Head of caudate nucleus (tissue), 42 donors: ENCODE measurements at places on chromosomes 5 and 9.

DNA sequence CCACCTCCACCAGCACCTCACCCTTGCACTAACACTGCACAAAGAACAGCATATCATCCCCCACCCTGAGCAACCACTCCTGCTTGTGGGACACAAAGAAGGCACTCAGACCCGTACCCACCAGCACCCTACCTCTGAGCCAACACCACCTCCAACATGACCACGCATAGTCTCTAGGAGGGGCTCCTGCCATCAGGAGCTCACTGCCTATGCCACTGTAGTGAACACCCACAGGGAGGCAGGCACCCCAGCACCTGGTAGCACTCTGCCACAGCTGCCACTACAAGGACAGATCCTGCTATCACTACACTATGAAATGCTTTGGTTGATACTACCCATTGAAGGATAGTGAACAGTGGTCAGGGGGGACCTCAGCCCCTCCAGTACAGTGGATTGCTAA, 395.6 kb upstream of the GRAMD2B start:
- no peak for DNase-seq

DNA sequence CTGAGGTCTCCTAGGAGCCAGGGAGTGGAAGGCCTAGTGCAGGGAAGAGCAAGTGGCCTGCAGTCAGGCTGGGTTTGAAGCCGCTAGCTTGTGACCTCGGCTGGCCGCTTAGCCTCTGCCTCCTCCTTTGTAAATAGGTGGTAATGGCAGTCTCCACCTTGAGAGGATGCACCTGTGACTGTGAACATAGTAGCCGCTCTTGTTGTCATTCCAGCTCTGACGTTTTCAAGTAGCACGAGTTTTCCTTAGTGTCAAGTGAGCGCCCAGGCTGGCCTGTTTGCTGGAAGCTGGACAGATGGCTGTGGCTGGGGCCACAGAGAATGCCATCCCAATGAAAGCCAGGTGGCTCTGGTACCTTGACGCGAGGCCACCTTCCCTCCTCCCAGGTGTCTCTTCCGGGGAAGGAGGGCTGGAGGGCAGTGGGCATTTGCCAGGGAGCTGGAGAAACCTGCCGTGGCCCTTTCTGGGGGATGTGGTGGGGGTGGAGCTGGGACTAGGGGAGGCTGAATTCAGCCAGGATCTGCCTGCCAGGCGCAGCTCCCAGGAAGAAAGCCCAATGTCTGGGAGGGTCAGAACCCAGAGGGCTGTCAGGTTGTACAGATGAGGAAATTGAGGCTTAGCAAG, 2.5 kb downstream of the ASS1 start:
- DNase-seq = no peak

DNA sequence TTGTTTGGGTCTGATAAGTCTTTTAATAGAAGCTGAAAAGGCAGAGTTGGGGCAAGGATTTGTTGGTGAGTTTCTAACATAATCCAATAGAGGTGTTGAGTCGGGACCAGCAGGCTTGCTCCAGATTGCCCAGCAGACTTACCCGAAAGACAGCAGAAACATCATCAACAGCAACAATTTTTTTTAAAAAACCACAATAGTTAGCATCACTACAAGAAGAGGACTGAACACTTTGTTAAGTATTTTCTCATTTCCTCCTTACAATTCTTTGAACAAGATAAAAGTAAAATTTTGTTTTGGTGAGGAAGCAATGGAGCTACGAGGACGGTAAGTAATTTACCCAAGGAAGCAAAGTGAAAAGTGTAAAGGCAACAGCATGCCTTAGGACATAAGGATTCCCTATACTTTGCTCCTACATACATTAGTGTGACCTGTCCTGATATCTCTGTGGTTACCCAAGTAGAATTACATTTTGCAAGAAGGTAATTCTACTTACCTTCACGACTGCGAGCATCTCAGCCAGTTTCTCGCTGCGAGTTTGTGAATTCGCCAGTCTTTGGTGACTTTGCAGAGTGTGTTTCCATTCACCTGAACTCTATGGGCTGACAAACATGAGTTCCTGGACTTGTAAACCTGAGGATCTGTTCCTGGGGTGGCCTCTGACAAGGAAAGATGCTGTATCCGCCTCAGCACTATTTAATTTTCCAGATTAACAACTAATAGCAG, 13.2 kb downstream of the ITK start:
- DNase-seq = no peak

DNA sequence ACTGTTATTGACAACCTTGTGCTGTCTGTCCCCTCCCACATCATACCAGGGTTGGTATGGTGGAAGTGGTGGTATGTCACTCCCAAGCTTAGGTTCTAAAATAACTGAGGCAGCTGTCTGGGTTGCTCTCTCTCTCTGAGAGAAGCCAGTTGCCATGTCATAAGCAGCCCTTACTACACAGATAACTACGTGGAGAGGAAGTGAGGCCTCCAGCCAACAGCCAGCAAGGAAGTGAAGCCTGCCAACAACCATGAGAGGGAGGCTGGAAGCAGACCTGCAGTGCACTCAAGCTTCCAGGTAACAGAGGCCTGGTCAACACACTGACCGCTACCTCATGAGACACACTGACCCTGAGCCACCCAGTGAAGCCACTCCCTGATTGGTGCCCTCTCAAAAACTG, 18.6 kb downstream of the CTNNAL1 start:
- DNase-seq = no peak

- no peak for DNase-seq
Observed at GRCh38 chr9:123268199-123268464, 254 bp downstream of the STRBP start.

DNA sequence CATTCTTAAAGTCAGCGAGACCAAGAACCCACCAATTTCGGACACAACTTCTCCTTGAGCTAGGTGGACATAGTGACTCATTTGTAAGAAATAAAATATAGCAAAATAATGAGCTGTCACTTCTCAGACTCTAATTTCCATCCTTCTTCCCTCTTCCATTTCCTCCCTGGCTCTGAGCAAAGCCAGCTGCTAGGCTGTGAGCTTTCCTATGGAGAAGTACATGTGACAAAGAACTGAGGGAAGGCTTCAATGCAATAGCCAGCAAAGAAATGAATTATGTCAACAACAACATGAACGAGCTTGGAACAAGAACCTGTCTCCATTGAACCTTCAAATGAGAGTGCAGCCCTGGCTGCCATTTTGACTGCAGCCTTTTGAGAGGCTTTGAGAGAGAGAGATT, 25.9 kb upstream of the SELENOP start:
- no peak for DNase-seq
